GM23248 (cell line): ENCODE measurements at places on chromosomes 6 and 20. TPM values are rescaled to one million over a fixed set of nuclear protein-coding genes. Genes with fewer than 3 reads are reported as not detected.

GRCh38 chr20:3797592-3798372, 1.7 kb downstream of the CDC25B start:
- DNase-seq, result no peak

- DNase-seq, result no peak
Measured at GRCh38 chr6:36297511-36297910, 27.7 kb downstream of the PNPLA1 start.

Gene FRS3
- 3.0 and 3.4 TPM in 2 replicates for total RNA-seq

DNA sequence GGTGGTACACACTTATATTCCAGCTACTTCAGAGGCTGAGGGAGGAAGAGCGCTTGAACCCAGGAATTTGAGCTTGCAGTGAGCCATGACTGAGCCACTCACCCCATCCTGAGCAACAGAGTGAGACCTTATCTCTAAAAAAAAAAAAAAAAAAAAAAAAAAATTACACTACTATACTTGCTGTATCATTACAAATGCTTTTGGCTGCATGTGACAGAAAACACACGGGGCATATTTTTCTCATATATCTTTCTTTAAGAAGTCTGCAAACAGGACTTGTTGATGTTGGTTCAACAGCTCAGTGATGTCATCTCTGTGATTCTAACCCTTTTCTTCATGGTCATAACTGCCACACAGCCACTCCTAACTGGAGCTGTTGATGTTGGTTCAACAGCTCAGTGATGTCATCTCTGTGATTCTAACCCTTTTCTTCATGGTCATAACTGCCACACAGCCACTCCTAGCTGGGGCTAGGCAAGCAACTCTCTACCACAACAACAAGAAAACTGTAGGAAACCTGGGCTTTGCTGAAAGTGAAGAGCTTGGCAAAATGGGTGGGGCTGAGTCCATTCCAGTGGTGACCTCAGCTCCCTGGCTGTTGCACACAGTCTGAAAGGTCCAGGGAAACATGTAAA, 19.8 kb downstream of the MTFR2 start:
- DNase-seq, result peak; percentile 65

GRCh38 chr20:32052090-32052777, at the start of gene HCK:
HCK (plus strand) TSS chr20:32052242.
- DNase-seq, result peak; percentile 23

Gene NOX3
- not detected in 2 replicates for total RNA-seq

Gene DEFB132
- not detected in 2 replicates for total RNA-seq

- DNase-seq, result peak; percentile 86
Measured at GRCh38 chr6:36938536-36938935, 16.0 kb upstream of the PI16 start.

DNA sequence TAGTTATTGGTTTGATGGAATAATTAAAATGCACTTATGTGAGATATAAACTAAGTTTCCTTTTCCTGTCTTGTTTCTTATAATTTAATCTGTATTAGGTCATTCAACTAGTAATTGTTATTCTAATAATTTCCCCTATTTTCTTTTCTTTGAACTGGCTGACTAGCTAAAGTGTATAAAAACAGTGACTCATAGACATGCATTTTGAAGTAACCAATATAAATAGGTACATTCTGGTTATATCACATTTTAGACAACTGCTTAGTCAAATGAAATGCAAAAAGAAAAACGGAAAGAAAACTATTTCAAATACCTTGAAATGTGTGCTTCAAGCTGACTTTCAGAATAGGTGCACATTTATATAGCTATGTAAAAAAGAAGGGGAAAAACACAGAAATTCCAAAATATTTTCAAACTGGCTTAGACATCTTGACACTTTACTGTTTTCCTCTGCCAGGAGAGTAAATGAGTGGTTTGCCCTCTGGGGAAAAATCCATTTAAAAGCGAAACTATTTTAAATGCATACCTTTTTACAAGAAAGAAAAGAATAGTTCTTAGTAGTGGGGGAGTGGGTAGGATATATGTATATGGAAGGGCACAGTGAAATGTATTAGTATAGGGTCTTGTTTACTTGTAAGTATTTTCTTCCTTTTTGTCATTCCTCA, 28.3 kb downstream of the KCNQ5 start:
- peak; percentile 24 for DNase-seq

- DNase-seq, result no peak
Measured at GRCh38 chr6:117729613-117730012, 54.3 kb downstream of the NUS1 start.

- DNase-seq, result no peak
Measured at GRCh38 chr20:56032251-56032650, 26.9 kb upstream of the CBLN4 start.

- peak; percentile 22 for DNase-seq
Measured at GRCh38 chr6:154359161-154359574, 2.6 kb upstream of the IPCEF1 start.

- DNase-seq, result no peak
Measured at GRCh38 chr20:1686151-1686748, 28.7 kb upstream of the SIRPG start.

Gene SLC35F1
- 0.76 TPM in 1 of 2 replicates, not detected in the other for total RNA-seq

DNA sequence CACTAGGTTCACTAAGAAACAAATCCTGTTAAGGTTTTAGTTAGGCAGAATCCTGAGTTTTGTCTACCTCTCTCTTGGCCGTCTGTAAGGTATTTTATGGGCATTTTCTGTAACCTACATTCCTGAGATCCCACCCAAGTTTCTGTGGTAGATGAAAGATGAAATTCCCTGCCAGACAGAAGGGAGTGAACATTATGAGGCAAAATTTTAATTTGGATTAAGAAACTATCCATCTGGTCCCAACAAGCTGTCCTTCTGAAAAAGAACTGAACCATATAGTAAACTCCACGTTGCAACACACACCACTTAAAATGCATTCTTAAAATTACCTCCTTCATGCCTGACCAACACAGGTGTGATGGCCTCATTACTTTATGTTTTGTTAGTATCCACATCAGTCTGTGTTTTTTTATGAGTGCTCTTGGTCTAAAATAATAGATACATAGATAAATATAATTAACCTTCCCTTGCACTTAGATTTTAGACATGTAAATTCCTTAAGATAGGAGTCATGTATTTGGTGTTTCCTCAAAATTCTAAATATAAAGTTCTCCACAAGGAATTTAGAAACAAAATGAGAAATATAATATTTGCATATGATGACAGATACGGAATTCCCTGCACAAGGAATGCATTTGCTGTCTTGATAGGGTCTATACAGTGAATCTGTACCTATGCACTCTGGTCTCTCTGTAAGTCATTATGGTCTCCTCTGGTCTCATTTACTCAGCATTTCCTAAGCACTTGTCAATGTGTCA, 86.5 kb downstream of the CHD6 start:
- DNase-seq, result no peak

DNA sequence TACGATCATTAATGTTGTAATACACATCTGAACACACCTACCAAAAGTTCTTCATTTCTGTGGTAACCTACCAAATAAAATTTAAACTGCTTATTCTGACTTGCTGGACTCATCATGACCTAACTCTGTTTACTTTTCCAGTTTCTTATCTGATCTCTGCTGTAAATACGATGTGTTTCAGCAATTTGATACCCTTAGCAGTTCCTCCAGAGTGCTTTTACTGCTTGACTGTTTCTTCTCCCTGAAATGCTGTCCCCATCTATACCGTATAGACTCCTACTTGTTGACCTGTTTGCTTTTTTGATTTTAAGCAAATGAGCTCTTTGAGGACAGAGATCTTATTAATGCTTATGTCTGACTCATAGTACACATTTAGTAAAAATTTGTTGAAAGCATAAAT, 119.5 kb downstream of the SCAF8 start:
- peak; percentile 17 for DNase-seq

- DNase-seq, result no peak
Measured at GRCh38 chr20:48480216-48480772, 347.5 kb downstream of the PREX1 start.

DNA sequence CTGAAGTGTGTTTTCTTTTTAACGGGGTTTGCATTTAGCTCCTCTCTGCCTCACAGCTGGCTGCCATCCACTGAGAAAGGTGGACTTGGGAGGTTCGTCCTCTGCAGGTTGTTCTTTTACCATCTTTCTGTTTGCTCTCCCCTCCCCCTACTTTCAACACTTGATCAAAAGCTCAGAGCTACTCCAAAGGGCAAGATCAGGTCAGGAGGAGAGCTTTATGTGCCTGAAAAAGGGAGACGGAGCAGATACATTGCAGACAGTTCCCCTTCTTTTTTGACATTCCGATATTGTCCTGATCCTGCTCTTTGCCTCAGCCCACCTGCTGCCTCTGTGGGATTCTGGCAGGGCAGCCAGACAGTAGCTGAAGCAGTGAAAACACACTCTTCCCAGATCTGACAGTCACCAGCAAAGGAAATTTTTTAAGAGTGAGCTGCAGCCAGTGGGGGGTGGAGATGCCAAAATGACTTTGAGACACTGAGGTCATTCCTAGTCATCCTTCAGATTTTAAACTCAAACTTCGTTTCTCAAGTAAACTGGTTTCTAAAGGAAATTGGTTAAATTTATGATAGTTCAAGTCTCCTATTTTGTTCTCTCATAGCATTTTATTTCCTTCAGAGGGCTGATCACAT, 26.5 kb downstream of the SMLR1 start:
- DNase-seq, result peak; percentile 86
